ENCODE measurements at places on chromosomes 2 and 18. TPM values are rescaled to one million over a fixed set of nuclear protein-coding genes. Genes with fewer than 3 reads are reported as not detected.

The DCDC2C gene
- total RNA-seq, result 0.55 TPM

The DNAH7 gene
- 0.84 TPM for total RNA-seq

The BMP10 gene
- total RNA-seq, result not detected

The ZNF2 gene
- 3.0 TPM for total RNA-seq

The SERPINB10 gene
- total RNA-seq, result not detected

The MFSD2B gene
- 0.14 TPM for total RNA-seq

The SDC1 gene
- 169 TPM for total RNA-seq

The FLACC1 gene
- 0.18 TPM for total RNA-seq

The TBR1 gene
- 0.05 TPM for total RNA-seq

The RAB6C gene
- total RNA-seq, result not detected

The DSG1 gene
- total RNA-seq, result not detected

The IL1B gene
- total RNA-seq, result 0.24 TPM

The SPOPL gene
- total RNA-seq, result 8.4 TPM

The TUBA4B gene
- 0.35 TPM for total RNA-seq

The SCYGR8 gene
- not detected for total RNA-seq

The B4GALT6 gene
- 6.2 TPM for total RNA-seq

The ELAC1 gene
- total RNA-seq, result 4.8 TPM

The ALKAL2 gene
- total RNA-seq, result not detected

The SPAST gene
- total RNA-seq, result 13.5 TPM

The PTGR3 gene
- 11.2 TPM for total RNA-seq

The MARCHF4 gene
- total RNA-seq, result 45.6 TPM

The CDK15 gene
- total RNA-seq, result not detected

The DES gene
- 0.06 TPM for total RNA-seq

The SCYGR4 gene
- not detected for total RNA-seq

The DNAH6 gene
- total RNA-seq, result 0.14 TPM

The ADGRF3 gene
- 0.23 TPM for total RNA-seq

The CFC1 gene
- total RNA-seq, result not detected

The GCG gene
- not detected for total RNA-seq

The CPS1 gene
- 9.2 TPM for total RNA-seq

The C2orf92 gene
- 1.1 TPM for total RNA-seq

The RASGRP3 gene
- total RNA-seq, result 1.1 TPM

The CD302 gene
- 2.0 TPM for total RNA-seq

The TMEM247 gene
- not detected for total RNA-seq

The TPO gene
- 0.22 TPM for total RNA-seq

The SCTR gene
- not detected for total RNA-seq

The C2orf81 gene
- 4.0 TPM for total RNA-seq

The CFAP65 gene
- total RNA-seq, result 0.15 TPM

The IL37 gene
- not detected for total RNA-seq

The TMEM200C gene
- not detected for total RNA-seq

The TRMT61B gene
- total RNA-seq, result 16.9 TPM

The RAPGEF4 gene
- total RNA-seq, result 0.54 TPM

The SKOR2 gene
- not detected for total RNA-seq

The PAIP2B gene
- total RNA-seq, result 0.35 TPM
